Suppressor macrophage (primary cell): ENCODE measurements at places on chromosomes 6 and 20.

GRCh38 chr20:46704714-46705377 lies 4.6 kb upstream of the SLC2A10 start:
- DNase-seq = no peak

- peak; percentile 80 for DNase-seq
These were observed 37.5 kb downstream of the SNAI1 start for GRCh38 chr20:50020288-50020687.

DNA sequence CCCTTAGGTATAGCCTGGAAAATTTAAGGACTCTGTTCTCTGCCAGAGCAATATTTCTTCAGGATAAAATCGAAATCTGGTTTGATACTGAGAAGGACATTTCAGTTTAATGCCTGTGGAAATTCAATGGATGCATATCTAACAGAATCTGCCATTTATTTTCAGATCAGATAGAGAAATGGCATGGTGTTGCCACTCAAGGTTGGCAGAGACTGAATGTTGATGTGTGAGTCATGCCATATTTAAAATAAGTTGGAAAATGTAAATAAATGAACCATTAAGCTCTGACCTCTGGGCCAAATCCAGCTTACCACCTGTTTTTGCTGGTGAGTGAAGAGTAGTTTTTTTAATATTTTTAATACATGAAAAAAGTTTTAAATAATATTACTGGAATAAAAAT lies 594.6 kb downstream of the DOK5 start:
- DNase-seq = no peak

DNA sequence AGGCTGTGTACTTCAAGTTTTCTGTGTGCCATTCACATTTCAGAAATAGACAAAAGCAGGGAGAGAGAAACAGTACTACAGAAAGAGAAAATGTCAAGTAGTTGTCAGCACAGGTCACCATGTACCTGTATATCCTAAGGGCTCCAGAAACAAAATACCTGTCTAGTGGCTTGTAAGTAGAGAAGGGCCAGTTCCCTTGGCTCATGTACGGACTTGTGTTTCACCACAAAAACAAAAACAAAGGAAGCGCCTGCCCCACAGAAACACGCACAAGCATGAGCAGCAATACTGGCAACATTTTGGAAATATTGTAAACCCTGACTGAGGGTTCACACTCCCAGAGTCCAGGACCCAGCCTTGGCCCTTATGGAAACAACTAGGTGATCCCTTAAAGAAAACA lies 44.3 kb downstream of the CNKSR3 start:
- DNase-seq = no peak

- peak; percentile 65 for DNase-seq
These were observed at the start of gene PERP for GRCh38 chr6:138107078-138107751. PERP (minus strand) TSS chr6:138107419; CDS start chr6:138107340, 79 bp downstream.

GRCh38 chr20:58665606-58666005 lies 14.5 kb downstream of the STX16 start:
- DNase-seq = no peak

DNA sequence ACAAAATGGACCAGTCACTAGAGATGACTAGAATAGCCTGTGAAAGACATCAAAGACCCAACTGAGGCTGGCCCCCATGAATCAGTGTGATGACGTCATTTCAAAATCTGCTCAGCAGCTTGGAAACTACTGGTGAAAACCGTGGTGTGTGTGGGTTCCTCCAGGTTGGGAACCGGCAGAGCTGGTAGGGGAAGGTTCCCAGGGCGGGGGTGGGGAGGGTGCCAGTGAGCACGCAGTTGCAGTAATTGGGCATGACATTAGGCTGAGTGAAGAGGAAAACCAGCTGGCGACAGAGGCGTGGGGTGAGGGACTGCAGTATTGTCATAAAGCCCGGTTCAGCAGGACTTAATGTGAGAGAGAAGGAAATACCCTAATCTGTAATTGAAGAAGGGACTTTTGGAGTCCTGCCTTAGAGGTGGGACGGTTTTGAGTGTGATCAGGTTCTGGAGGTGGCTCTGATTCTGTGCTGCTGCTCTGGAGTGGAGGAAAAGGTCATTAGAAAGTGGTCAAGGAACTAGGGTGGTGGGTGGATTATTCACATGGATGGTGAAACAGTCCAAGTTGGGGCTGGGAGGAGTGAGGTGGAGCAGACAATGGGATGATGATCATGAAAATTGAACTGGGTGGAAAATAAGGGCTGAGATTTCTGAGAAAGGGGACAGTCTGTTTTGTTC lies 52.0 kb upstream of the MTHFD1L start:
- no peak for DNase-seq

DNA sequence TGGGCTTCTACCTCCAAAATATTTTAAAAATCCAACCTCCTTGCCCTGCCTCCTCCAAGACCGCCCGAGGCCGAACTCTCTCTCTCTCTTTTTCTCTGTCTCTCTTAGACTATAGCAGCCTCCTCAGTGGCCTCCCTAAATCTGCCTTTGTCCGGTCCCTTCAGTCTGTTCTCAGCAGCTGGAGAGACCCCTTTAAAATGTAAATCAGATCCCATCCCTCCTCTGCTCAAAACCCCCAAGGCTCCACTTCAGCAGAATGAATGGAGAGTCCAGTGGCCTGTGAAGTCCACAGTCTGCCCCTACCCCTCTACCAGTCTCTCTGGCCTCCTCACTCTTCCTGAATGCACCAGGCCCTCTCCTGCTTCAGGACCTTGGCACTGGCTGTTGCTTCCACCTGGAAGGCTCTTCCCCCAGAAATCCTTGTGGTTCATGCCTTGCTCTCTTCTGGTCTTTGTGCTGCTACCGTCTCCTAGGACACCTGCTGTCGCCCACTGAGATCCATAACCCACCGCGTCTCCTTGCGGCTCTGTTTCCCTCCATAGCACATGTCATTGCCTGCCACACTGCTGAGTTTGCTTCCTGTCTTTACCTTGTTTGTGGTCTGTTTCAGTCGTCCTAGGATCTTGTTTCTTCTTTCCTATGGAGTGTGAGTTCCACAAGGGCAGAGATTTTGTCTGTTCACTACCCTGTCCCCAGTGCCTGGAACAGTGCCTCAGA lies 6.0 kb downstream of the MLN start:
- no peak for DNase-seq

GRCh38 chr20:39504710-39505094 lies 542.6 kb downstream of the DHX35 start:
- no peak for DNase-seq

DNA sequence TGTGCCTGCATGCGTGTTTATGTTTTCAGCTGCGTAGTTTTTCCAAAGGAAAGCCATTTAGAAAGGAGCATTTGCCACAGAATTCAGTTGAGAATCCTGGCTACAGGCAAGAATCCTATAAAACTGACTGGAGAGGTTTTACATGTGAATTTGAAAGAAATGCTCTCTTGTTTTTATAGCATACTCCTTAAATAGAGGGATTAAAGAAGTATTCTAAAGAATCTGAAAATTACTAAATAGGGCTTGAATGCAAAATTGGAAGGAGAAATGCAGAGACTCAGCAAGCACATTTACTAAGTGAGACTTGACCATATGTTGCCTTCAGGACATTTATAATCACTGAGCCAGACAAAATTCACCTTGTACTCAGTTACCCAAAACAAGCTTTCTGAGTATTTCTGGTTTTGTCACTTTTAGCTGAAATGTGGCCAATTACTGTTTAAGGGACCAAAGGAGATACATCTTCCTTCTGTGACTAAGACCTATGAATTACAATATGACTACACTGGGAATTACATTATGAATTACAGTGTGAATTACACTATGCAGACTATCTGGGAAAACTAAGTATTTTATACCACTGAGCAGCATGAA lies 107.4 kb upstream of the ASCC3 start:
- no peak for DNase-seq

GRCh38 chr6:30813631-30814145 lies 69.3 kb upstream of the IER3 start:
- DNase-seq = no peak

DNA sequence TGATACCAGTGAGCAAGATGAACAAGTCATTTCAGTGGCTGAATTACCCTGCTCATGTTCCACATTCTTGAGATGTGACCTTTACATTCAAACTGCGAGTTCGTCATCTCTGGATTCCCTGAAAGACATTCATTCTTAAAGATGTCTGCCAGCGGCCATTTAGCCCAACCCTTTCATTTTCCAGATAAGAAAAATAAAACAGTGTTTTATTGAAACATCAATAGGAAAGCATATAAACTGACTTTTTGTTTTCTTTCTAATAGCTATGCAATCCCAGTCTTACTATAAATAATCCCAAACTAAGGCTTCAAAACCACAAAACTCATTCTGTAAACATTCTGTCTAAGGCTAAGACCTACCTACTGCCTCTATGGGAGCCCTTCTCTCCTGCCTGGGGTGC lies 134.0 kb downstream of the SAMD5 start:
- no peak for DNase-seq

DNA sequence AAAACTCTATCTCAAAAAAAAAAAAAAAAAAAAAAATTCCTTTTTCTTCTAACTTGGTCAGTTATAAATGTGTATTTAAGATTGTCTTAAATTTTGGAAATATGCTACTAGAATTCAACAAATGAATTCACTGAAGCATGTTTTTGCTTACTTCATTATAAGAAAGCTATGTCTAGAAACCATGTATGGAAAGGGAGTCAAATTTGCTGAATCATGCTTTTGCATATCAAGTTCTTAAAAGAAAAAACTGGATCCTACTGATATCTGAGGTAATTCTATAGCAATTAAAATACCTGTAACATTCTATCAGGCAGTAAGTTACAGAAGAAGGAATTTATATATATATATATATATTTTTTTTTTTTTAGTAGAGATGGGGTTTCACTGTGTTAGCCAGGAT lies 27.7 kb downstream of the AKIRIN2 start:
- no peak for DNase-seq

DNA sequence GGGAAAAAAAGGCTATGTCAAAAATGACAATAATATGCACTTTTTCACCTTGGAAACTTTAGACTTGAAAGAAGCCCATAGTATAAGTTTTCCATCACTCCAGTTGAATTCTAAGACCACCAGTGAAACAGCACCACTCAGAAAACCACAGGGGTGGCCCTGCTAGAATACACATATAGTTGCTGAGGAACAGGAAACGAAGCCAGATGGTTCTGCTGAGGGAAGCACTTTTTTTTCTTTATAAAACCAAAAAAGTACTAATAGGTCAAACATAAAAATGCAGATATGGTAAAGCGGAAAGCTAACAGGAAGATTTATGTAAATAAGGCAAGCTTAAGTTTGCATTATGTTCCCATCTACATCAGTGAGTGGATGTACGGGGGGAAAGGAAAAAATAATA lies 303.9 kb downstream of the FOXC1 start:
- DNase-seq = no peak

- DNase-seq = no peak
These were observed 15.1 kb downstream of the TBC1D32 start for GRCh38 chr6:121319112-121319553.

- no peak for DNase-seq
These were observed 350.7 kb upstream of the RNF24 start for GRCh38 chr20:4366076-4366475.

GRCh38 chr20:41411391-41411847 lies 44.8 kb upstream of the EMILIN3 start:
- DNase-seq = peak; percentile 6

GRCh38 chr6:80976336-80976735 lies 776.1 kb downstream of the TENT5A start:
- no peak for DNase-seq

- DNase-seq = peak; percentile 80
These were observed 148.3 kb upstream of the RPS6KA2 start for GRCh38 chr6:166775180-166775922.

DNA sequence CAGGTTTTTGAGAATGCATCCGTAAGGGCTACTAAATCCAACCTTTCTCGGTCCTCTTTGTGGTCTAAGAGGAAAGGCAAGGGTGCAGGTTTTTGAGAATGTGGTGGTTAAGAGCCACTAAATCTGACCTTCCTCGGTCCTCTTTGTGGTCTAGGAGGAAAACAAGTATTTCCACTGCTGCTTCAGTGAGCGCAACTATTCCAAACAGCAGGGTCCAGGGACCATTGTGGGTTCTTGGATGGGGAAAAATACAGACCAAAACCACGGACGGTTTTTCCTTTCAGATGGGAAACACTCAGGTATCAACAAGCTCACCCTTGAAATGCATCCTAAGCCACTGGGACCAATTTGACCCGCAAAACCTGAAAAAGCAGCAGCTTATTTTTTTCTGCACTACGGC lies 21.9 kb downstream of the BTBD9 start:
- no peak for DNase-seq

DNA sequence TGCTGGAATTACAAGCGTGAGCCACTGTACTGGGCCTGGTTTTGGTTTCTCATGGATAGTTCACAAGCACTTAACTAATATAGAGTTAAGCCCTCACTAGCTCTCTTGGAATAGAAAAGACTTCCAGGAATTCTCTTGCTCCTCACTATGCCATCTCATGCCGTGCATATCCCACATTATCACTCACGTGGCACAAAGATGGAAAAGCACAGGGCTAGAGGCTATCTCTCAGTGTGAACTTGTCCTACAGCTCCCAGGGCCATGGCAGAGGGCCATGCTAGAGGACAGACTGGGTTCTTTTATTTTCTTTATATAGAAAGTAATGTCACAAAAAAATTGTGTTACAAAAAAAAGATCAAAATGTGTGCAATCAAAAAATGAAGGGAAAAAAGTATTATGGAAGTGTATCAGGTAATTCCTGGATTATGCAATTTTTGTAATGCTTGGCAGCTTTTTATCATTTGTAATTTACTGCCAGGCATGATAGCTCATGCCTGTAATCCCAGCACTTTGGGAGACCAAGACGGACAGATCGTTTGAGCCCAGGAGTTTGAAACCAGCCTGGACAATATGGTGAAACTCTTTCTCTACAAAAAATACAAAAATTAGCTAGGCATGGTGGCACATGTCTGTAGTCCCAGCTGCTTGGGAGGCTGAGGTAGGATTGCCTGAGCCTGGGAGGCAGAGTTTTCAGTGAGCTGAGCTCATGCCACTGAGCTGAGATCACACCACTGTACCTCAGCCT lies 6.4 kb upstream of the SLC2A12 start:
- no peak for DNase-seq

DNA sequence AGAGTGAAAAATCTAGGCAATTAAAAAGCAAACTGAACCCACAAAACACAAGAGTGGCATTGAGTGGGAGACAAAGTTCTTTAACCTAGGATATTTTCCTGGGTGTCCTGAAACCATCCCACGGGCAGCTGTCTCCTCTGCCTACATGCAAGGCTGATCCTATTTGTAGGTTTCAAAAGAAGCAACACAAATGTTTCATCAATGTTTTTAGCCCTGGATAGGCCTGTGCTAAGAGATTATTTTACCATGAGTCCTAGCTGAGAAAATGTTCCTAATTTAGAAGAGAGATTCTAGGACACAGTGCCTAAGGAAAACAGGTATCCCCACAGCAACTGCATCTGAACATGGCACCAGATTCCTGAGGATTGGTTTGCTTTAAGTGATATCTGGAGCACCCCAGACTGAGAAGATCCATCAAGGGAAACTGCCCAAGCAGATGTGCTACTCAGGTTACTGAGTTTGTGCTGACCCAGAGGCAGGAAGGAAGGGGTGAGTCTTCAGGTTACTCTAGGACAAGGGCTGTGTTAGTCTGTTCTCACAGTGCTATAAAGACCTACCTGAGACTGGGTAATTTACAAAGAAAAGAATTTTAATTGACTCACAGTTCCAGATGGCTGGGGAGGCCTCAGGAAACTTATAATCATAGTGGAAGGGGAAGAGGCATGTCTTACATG lies 111.6 kb upstream of the UST start:
- no peak for DNase-seq
